Fibroblast of mammary gland (primary cell): ENCODE measurements at places on chromosomes 2 and 18.

DNA sequence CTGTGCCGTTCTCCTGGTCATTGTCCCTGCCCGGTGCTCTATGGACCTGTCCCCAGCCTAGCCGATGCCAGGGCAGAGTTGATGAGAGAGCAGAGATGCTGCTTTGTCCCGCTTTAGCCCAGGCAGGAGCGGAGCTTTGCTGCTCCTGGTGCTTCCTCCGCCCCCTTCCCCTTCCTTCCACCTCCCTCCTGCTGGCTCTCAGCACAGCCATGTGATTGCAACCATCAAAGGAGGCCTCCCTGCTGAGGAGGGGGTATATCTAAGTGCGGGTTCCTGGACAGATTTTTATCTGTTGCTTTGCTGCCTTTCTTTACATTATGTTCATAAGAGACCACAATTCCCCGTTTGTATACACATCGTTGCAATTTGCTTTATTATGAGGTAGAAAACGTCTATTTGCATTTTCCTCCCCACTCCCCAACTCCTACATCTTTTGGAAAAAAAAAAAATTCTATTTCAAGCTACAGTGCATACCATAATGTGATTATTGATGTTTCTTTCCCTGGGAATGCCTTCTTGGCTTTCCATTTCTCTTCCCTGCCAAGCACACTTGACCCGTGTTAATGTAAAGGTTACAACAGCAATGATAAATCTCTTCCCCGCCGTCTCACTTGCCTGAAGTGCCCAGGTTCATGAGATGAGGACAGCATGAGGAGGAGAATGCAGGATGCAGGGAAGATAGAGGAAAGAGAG is 25.4 kb downstream of the ALPK2 start:
- DNase-seq: peak; percentile 17

GRCh38 chr18:58088691-58089065 is 44.7 kb downstream of the NEDD4L start:
- DNase-seq: no peak

DNA sequence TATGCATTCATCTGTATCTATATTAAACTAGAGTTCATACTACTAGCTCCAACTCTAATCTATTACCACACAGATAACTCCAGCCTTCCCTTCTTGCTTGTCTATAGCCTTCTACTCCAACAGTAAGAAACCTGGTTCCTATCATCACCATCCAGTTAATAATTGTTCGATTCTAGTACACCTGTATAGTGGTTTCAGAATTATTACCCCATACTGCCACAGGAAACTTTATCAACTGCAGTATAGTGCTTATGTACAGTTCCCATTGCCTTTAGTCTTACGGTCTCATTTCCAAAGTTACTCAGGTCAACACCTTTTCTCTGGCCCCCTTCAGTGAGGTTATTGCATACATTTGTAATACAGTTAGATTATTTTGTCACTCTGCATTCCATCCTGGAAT is 14.5 kb downstream of the METTL8 start:
- DNase-seq: no peak

GRCh38 chr2:64492272-64492671 is 31.9 kb upstream of the AFTPH start:
- DNase-seq: no peak

DNA sequence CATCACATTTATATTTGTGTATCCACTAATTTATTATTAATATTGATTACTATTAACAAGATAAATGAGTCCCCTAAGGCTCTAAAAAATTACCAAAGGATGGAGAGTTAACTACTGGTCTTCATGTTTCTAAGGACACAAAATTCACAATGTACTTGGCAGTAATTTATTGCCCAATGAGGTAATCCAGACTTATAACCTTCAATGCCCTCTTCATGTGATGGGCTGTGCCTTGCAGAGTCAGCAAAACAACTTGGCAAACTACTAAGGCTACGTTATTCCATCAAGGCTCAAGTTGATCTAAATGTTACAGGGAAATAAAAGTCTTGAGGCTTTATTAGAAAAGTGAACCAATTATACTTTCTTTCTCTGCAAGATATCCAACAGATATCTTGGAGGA is 804.9 kb upstream of the NXPH2 start:
- DNase-seq: no peak

GRCh38 chr2:30527411-30527810 is 80.4 kb downstream of the LCLAT1 start:
- peak; percentile 32 for DNase-seq

GRCh38 chr18:31793531-31793930 is 32.9 kb upstream of the SLC25A52 start:
- no peak for DNase-seq
